ENCODE measurements at places on chromosomes 11 and 22. TPM values are rescaled to one million over a fixed set of nuclear protein-coding genes. Genes with fewer than 3 reads are reported as not detected.

Gene HINFP
- total RNA-seq: 35.2 TPM

Gene RGL4
- 11.7 TPM for total RNA-seq

Gene GPHA2
- not detected for total RNA-seq

Gene EXPH5
- total RNA-seq: 0.65 TPM

Gene OR2D2
- total RNA-seq: 0.56 TPM

Gene KIRREL3
- total RNA-seq: not detected

Gene PPP2R5B
- total RNA-seq: 14.0 TPM

Gene MMP10
- total RNA-seq: not detected

Gene SLC43A3
- total RNA-seq: 181 TPM

Gene OR51E1
- not detected for total RNA-seq

Gene SMTNL1
- not detected for total RNA-seq

Gene GAL3ST3
- not detected for total RNA-seq

Gene LAYN
- 8.0 TPM for total RNA-seq

Gene KCTD21
- total RNA-seq: 12.0 TPM

Gene GNG3
- not detected for total RNA-seq

Gene EIF3M
- total RNA-seq: 332 TPM

Gene OSM
- total RNA-seq: 78.3 TPM

Gene OR8A1
- not detected for total RNA-seq

Gene TEX12
- total RNA-seq: 0.24 TPM

Gene CPT1A
- total RNA-seq: 22.6 TPM

Gene CDCA5
- 91.8 TPM for total RNA-seq

Gene UPK3A
- not detected for total RNA-seq

Gene MAPK12
- total RNA-seq: 19.0 TPM

Gene CDC42EP1
- total RNA-seq: 1.5 TPM

Gene LDHA
- total RNA-seq: 1,455 TPM

Gene SPTBN2
- 0.91 TPM for total RNA-seq

Gene ENTHD1
- total RNA-seq: 0.20 TPM

Gene TCN1
- total RNA-seq: not detected

Gene FOLH1
- not detected for total RNA-seq

All from activated T-helper 1 cell treated with anti-CD3 and anti-CD28 coated beads, Interleukin-12 subunit alpha, Interleukin-12 subunit beta, Interleukin-2, Interleukin-4 antibody, amounts not matched to agents 30 ng/mL and 10 ng/mL and 1 ng/mL, durations not matched to agents 14 hours and 24 hours and 36 hours (primary cell).